ENCODE measurements at places on chromosomes 5 and 9.

DNA sequence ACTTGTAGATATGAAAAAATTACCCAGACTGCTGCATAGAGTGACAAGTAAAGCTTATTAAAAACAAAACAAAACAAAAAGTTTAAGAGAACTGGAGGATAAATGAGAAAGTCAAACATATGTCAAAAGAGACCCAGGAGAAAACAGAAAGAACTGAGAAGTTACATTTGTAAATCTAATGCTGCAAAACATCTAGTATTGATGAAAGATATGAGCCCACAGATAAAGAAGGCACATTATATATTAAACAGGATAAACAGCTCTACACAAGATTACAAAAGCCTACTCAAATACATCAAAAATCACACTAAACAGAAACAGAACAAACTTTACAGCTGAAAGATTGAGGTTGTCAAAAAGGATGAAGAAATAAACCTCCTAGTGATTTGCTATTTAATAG, 55.1 kb downstream of the ADAMTS6 start:
- DNase-seq = no peak

DNA sequence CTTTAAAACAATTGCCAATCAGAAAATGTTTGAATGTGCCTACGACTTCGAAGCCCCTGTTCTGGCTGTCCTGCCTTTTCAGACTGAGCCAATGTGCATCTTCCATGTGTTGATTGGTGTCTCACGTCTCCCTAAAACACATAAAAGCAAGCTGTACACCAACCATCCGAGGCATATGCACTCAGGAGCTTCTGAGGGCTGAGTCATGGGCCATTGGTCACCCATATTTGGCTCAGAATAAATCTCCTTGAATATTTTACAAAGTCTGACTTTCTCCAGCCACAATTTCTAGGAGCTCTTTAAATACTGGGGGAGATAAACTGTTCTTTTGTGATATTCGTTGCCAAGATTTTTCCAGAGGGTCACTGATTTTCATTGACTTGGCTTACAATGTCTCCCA, 53.9 kb downstream of the C9orf57 start:
- DNase-seq = no peak

DNA sequence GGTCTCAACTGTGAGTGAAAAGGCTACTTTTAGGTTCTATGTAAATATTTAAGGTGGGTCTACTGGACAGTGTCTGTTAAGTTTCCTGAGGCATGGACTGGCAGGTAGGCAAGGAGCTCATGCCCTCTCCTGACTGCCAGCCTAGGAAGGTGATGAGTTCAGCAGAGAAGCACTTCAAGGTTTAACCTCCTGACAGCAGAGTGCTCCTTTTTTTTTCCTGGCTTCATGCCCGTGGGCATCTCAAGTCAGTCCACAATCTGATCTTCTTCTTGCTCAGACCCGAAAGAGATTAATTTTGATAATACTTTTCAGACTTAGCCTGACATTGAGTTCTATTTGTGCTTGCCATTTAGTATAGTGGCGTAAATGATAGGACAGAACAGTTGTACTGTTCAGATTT, 241.9 kb upstream of the NREP start:
- no peak for DNase-seq

GRCh38 chr9:112654282-112654681, 63.6 kb downstream of the INIP start:
- DNase-seq = no peak

- no peak for DNase-seq
These were observed 155.5 kb downstream of the APBA1 start for GRCh38 chr9:69516353-69517322.

GRCh38 chr9:99038484-99038820, 66.5 kb upstream of the TGFBR1 start:
- DNase-seq = peak; percentile 30

GRCh38 chr9:133449760-133450159, 10.0 kb upstream of the CACFD1 start:
- no peak for DNase-seq

Data from kidney (tissue), 22 donors.